Cortex of kidney (tissue), 1 donor: ENCODE measurements at places on chromosomes 1 and 21.

- DNase-seq, result no peak
Measured at GRCh38 chr21:44514746-44515358, 25.1 kb downstream of the KRTAP10-1 start.

GRCh38 chr1:74733604-74734484 is 892 bp downstream of the TYW3 start:
- no peak for DNase-seq

GRCh38 chr1:85575363-85575995 is 5.1 kb upstream of the CCN1 start:
- no peak for DNase-seq

GRCh38 chr1:16232316-16232710 is 4.7 kb downstream of the CPLANE2 start:
- DNase-seq, result no peak

DNA sequence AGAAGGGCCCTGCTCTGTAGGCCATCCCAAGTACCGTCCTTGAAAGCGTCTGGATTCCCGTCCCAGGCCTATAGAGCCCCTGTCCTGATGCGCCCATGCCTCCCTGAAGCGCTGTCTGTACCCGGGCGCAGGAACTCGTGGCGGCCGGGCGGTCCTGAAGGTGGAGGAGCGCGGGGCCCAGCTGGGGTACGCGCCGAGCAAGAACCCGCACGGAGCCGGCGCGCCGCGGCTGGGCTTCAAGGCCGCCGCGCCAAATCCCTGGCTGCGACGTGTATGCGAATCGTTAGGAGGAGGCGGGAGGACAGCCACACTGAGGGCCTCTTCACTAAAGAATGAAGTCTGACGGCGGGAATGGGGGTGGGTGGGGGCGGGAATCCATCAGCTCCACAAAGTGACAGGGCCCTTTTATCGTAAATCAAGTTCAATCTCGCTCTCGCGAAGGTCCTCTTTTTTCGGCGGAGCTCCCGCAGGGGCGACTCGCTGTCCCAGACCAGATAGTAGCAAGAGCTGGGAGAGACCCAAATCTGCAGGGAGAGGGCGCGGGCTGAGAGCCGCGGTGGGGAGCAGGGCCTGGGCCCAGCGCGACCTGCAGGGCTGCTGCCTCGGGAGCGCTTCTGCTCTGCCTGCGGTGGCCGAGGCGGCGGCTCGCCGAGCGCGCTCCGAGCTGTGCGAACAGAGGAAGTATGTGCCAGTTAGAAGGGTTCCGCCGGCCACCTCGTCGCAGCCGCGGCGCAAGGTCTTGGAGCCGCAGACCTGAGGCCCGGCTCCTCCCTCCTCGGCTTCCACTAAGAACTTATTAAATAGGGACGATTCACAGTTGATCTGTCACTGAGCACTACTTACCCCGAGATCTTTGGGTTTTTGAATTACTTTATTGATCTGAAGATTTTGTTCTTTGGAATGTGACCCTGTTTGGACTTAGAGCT is 10.4 kb downstream of the BARHL2 start:
- DNase-seq, result no peak

- no peak for DNase-seq
Measured at GRCh38 chr21:34353182-34353581, 10.6 kb upstream of the KCNE2 start.
